ENCODE measurements at places on chromosomes 7 and 10.

DNA sequence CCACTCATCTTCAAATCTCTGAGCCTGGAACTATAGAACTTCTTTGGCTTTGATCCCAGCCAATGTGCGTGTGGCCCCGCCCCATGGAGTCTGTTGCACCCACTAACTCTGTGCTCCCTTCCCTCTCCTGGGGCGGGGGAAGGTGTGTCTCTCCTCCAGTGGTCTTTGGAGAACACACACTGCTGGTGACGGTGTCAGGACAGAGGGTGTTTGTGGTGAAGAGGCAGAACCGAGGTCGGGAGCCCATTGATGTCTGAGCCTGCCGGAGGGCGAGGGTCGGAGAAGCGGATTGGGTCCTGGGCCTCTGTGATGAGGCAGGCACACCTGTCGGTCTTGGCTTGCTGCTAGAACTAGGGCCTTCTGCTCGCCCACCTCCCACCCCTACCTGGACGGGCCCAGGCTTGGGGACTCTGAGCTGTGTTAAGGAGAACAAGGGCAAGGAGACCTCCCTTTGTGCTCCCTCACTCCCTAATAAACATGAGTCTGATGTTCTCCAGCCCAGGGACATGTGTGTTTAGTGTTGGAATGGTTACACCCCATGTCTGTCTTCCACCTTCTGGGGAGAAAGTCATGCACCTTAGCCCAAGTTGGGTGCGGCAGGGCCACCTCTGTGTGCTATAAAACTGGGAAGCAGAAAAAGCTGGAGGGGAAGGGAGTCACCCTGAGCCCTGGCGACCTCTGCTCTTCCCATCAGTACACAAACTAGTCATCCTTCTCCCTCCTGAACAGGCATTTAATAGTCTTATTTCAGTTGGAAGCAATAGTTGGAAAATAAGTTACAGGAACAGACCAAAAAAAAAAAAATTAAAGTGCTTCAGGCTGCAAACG lies 4.6 kb downstream of the TRAPPC14 start:
- no peak for DNase-seq

DNA sequence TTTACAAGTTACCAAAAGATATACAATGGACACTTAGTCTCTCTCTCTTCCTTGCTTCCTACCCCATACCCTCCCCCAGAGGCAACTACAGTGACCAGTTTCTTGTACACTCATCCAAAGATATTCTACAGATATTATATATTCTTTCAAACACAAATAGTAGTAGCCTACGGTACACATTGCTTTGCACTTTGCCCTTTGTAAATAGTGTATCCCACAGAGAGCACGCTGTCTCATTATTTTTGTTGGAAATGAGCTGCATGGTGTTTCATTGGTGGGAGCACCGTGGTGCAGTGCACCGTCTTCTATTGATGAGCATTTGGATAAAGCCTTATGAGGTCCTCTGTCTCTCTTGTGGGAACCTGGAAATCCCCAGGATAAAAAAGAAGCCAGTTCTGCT lies 24.2 kb downstream of the STRA8 start:
- DNase-seq = no peak

DNA sequence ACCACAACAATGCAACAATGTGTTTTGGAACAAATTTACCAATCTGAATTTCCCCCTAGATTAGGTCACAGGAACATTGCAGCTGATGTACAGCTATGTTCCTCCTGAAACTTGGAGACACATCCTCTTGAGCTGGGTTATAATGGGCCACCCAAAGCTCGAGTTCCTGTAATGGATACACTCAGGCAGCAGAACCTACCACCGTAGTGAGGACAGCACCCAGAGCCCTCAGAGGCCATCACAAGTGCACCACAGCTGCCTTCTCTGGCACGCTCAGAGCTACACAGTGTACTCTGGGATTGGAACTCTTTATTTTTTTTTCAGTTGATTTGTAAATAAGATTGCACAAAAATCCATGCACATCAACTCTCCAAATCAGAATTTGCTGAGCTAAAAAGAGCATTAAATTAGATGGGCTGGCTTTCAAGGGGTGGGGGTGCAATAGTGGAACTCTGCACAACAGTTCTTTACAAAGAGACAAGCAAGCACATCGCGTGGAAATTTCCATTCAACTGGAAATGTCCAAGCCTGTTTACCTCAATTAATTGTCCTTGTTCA lies 56.7 kb downstream of the EGFR start:
- no peak for DNase-seq

- DNase-seq = peak; percentile 60
These were observed 631 bp downstream of the HPS6 start for GRCh38 chr10:102065561-102066398.

GRCh38 chr10:114304571-114305421 lies 65.7 kb downstream of the VWA2 start:
- peak; percentile 83 for DNase-seq

DNA sequence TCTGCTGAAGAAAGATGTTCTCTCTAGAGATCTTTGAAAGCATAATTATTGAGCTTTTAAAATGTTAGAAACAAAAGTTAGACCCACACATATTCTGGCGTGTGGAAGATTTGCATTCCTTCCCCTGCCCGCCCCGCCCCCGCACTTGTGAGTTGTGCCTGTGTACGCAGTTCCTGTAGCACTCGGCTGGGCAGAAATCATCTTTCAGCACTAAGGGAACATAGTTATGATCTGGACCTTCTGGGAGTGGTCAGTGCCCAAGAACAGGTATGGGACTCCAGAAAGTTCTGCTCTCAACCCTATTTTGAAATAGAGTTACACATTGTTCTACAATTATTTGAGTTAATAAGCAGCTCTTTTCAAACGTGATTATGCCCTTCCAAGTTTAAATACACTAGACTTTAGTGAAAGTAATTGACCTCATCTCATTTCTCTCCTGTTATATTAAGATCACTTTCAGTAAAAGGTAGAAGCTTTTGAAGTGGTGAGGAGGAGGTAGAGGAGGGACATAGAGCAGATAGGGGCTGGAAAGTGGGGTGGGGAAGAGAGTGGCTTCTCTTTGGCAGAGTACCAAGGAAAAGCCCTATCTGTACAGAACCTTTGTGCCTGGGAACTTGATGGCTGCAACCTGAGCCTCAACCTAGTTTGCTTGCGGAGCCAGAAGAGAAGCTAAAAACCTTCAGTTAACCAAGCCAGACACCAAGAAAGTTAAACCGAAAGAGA lies 5.7 kb downstream of the BLVRA start:
- DNase-seq = no peak

GRCh38 chr10:17001961-17002749 lies 127.5 kb downstream of the CUBN start:
- DNase-seq = no peak

DNA sequence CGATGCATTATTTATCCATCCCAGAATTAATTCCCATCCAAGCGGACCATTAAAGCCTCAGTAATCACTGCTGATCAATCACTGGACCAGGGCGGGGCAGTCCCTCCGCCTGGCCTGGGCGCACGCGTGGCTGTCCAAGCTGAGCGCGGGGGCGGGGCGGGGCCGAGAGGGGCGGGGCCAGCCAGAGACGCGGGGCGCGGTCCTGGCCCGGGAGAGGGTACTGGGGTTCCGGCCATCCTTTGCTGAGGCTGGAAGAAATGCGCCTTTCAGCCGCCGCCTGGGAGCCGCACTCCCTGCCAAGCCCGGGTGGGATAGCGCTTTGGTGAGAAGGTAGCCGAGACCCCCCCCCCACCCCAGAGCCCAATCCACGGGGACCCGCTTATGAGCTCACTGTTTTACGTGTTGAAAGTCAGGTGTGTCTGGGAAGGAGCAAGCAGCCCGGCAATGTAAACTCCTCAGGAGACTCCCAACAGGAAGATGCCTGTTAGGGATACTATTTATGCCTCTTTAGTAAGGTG lies at the start of gene ARHGAP22:
Gene ARHGAP22, minus strand, starts transcription at position 83 of the 518 bp plus-strand sequence. CDS start 277 bp downstream, outside the sequence.
- DNase-seq = peak; percentile 56

GRCh38 chr7:35761871-35762677 lies 38.8 kb upstream of the SEPTIN7 start:
- DNase-seq = no peak

- no peak for DNase-seq
These were observed 139.6 kb downstream of the PTPN20 start for GRCh38 chr10:47050618-47051455.
